ENCODE measurements at places on chromosomes 2 and 18.

GRCh38 chr2:1041012-1041805, 90.6 kb downstream of the SNTG2 start:
- no peak for DNase-seq

- DNase-seq, result no peak
Measured at GRCh38 chr2:46875226-46875899, 40.2 kb downstream of the MCFD2 start.

DNA sequence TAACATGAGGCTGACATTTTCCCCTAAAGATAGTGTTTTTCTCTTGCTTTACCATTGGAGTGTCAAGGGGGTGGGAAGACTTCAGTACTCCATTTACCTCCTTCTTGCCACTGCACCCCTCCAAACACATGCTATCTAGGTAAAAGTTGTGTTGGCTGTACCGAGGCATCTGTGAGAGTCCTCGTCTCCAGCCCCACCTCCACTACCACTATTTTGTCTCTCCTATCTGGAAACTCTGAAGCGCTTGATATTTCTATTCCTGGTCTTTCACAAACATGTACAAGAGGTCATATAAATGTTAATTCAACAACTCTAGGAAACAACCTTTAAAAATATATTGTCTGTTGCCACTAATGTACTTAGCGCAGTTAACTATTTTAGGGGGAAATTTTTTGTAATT, 132.6 kb downstream of the PKP4 start:
- DNase-seq, result no peak

- no peak for DNase-seq
Measured at GRCh38 chr2:218091746-218092145, 22.7 kb downstream of the RUFY4 start.

GRCh38 chr2:240460253-240460711, 24.8 kb downstream of the GPC1 start:
- DNase-seq, result no peak

DNA sequence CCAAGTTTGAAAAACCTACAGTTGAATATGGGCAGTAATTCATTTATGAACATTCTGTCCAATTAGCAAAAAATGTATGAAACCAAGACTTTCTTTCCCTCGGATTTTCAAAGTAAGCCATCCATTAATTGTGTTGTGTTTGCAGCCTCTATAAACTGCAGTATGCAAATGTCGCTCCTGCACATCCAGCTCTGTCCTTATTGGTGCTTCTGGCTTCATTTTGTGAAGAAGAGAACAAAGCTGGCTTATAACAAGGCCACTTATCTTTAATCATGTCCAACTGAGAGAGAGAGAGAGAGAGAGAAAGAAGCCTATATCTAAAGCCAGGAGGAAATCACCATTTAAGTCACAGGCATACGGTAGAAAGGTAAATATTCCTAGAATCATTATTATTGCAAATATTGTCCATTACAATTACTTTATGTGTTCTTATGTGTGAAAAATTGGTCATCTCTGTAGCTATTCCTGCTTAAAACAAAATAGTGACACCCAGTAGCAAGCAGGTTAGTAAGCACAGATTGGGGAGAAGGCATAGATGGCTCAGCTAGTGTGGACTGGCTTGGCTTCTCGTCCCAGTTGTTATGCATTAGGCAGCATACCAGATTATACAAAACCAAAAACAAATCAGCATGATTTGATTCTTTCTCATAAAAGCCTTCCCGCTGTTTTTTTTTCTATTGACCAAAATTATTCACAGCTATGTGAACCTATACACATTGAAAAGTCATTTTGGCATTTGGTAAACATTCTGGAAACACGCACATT, 726.4 kb upstream of the SOX11 start:
- DNase-seq, result no peak

- DNase-seq, result no peak
Measured at GRCh38 chr2:95077530-95077825, 44.1 kb downstream of the MRPS5 start.

DNA sequence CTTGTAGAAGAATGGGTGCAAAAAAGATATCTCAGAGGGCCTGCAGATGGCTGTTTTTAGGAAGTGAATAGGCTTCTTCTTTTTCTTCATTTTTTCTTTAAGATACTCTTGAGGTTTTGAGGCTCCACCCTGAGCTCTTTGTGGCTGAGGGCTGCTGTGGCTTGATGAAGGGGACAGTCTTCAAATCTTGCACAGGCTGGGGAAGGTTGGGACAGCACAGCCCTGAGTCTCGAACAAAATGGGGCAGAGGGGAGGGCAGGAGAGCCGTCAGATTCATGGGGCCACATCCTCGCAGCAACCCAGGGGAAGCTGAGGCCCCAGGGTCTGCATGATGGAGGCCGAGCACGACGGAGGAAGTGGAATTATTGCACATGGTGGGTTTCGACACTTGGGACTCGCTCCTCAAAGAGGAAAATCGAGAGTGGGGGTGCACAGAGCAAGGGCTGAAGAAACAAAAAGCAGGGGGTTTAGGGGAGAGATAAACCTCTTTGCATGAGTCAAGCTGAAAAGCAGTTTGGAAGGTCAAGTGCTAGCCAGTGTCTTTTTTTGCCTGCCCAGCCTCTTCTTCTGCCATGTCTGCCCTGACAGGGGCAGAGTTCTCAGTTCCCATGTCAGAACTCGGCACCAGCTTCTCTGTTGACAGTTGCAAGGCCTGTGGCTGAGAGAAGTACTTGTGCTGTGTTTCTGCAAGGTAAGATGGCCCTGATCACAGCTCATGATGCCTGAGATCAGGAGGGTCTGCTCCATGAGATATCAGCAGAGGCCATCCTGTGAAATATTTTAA, 19.5 kb downstream of the INPP4A start:
- no peak for DNase-seq

- no peak for DNase-seq
Measured at GRCh38 chr2:215828528-215829184, 184.7 kb downstream of the MREG start.

DNA sequence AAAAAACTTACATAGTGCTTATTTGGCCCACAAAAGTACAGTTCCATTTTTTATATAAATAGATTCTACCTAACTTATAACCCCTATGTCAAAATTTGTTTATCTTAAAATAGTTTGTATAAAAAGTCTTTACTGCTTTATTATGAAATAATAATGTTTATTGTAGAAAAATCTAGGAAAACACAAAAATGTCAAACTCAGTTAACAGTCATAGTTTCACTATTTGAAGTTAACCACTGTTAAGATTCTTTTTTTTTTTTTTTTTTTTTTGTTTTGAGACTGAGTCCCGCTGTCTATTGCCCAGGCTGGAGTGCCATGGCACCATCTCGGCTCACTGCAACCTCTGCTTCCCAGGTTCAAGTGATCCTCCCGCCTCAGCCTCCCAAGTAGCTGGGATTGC, 26.5 kb upstream of the ABI2 start:
- DNase-seq, result no peak

GRCh38 chr2:37570773-37571586, 100.5 kb downstream of the CDC42EP3 start:
- DNase-seq, result no peak

GRCh38 chr18:37796823-37797349, 231.3 kb upstream of the CELF4 start:
- DNase-seq, result no peak

GRCh38 chr2:55883357-55883756, 40.2 kb downstream of the EFEMP1 start:
- no peak for DNase-seq

- no peak for DNase-seq
Measured at GRCh38 chr2:239908308-239908707, 116.8 kb downstream of the NDUFA10 start.

DNA sequence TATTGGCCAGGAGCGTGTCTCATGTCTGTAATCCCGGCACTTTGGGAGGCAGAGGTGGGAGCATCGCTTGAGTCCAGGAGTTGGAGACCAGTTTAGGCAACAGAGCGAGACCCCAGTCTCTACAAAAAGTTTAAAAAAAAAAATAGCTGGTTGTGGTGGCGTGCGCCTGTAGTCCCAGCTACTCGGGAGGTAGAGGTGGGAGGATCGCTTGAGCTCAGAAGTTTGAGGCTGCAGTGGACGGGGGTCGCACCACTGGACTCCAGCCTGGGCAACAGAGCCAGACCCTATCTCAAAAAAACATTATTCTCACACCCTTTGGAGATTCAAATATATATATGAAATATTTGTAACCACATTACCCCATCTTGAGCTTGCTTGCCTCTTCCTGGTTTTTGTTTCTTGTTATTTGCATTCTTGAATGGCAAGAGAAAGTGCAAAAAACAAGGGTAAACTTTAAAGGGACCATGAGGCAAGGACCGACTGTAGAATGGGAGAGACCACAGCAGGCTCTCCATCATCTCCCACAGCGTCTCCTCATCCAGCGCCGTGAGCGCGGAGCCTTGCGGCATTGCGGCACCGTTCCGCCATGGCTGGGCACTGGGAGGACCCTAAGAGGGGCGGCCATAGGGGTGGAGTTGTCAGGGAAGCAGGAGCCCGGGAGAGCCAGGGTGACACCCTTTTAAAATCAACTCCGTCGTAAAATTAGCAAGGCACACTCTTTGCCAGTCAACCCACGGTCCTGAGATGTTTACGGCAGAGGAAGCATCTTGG, 1.4 kb downstream of the ELP2 start:
- no peak for DNase-seq

- DNase-seq, result no peak
Measured at GRCh38 chr18:74434466-74434865, 22.6 kb downstream of the DIPK1C start.

DNA sequence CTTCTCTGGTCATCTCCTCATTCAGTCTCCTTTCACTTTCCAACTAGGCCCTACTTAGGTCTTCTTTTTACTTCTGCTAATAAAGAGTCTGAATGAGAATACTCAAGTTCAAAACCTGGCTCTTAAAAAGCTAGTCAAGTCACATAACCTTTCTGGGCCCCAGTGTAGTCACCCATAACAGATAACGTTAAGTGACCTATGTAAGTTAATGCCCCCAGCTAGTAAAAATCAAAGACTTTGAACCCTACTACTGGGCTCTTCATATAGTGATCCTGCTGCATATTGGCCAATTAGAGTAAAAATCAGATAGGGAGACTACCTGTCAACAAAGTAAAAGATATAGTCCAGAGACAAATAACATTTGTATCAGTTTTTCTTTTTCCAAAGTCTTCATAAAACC, 17.7 kb downstream of the ARL5A start:
- DNase-seq, result no peak

- DNase-seq, result no peak
Measured at GRCh38 chr2:232466221-232466620, 10.3 kb downstream of the ALPI start.

DNA sequence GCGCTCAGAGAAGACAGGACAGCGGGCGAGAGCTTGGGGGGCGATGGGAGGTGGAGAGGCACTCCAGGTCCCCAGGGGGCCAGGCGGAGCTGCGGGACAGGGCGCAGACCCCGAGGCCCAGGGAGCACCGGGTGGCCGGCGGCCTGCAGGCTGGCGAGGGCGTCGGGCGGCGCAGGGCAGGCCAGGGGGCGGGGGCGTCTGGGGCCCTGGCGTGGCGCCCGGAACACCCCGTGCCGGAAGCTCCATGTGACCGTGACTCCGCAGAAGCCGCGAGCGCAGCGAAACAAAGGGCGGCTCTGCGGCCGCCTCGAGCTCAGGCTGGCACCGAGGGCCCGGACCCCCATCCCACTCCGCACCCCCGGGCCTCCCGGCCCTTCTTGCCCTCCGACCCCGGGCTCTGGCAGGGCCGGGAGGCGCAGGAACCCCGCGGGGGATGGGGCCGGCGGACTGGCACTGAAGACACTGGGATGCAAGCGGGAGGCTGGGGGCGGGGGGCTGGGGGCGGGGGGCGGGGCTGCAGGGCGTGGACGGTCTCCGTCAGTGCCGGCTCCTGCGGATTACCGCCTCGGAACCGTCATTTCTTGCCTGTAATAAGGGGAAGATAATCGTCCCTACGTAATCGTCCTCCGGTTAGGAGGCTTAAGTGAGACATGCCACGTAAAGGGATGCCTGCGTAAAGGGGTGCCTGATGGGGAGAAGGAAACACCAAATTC, 19.1 kb downstream of the SH2D6 start:
- peak; percentile 91 for DNase-seq

DNA sequence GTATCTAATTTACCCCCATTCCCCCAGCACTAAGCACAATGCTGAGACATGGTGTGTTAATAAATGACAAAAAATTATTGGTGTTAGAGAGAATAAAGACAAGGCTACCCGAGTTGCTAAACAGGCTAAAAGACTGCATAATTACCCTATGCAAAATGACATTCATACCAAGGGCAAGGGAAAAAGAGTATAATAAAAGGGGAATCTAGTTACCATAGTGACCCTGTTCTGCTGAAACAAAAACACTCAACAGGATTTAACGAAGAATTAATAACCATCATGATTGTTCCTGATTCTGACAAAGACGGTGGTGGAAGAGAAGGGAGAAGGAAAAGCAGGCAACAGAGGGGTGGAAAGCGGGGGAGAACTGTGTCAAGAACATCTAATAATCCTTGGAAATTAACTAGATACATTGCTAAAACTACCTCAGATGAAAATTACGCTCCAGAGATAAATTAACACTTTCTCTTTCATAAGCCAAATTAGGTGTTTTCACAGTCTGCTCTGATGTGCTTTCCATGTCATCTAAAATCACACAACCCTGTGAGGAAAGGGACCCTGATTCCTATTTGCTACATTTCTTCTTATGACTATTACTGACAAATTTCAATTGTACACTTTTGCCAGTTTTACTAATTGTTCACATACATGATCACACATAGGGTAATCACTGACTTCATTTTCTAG, 25.5 kb downstream of the TTR start:
- peak; percentile 18 for DNase-seq

GRCh38 chr18:68969027-68969426, 171.1 kb downstream of the CCDC102B start:
- no peak for DNase-seq

DNA sequence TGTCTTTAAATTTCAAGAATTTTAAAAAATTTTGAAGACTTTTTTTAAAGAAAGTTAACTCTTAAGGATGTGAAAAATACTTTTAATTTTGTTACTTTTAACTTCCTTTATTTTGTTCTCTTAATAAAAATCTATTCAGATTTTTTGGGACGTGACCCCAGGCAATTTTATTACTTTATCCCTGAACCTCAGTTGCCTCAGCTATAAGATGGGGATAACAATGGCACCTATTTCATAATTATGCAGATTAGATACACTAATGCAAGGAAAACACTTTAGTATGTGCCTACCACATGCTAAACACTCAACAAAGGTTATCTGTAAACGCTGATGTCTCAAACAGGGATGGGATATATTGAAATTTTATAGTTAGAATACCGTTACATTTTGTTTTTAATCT, 1.5 kb upstream of the SCYGR1 start:
- DNase-seq, result no peak

- no peak for DNase-seq
Measured at GRCh38 chr2:191243154-191243553, 2.0 kb upstream of the MYO1B start.

DNA sequence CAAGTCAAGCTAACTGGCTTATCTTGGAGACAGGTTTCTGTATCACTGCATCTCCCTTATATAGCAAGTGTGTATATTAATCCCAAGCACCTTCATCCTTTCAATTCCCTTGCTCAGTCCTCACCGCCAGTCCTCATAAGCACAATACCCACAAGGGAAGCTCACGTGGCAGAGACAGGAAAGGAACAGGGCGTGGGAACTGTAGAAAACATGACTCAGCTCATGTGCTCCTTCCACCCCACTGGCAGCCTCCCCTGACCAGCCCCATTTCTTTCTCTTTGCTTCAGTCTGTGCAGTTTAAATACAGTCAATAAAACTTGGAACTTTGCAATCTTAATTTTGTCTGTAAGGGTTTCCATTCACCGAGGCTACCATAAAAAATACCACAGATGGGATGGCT, 36.5 kb upstream of the CDH19 start:
- DNase-seq, result no peak

- no peak for DNase-seq
Measured at GRCh38 chr2:176710657-176711186, 441.5 kb downstream of the MTX2 start.

GRCh38 chr2:241877989-241878970, 8.8 kb downstream of the RTP5 start:
- peak; percentile 64 for DNase-seq

All from putamen (tissue), 1 donor.